ENCODE measurements at places on chromosomes 1 and 21.

DNA sequence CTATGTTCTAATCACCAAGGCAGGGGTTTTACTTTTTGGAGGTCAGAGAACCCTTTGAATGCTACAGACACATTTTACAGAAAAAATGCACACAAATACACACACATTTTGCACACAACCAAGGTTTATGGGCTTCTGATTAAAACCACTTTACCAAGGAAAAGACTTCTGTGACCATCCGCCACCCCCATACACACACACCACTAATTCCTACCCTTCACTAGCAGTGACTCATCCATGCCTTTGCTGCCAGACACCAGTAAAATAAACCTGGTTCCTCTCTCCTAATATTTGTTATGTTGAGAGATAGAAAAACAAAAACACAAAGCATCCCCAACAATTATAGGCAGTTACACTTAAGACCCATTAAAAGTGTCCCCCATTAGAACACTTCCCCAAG is 12.9 kb downstream of the PIGM start:
- no peak for DNase-seq

DNA sequence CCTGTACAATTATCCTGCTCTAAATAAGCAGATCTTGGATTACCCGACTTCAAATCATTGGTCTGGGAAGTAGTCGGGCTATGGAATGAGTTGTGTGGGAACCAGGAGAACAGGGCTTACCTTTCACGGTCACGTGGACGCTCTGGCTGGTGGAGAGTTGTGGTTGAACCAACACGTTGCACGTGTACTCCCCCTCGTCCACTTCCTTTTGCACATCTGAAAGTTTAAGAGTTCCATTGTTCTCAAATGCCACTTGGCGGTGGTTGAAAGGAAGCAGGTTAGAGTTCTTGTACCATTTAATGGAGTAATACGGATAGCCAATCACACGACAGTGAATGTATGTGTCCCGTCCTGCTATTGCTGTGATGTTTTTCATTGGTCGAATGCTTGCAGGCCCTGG is 470.7 kb downstream of the PCP4 start:
- no peak for DNase-seq

- no peak for DNase-seq
These were observed 59.7 kb upstream of the COL6A1 start for GRCh38 chr21:45921917-45922316.

- no peak for DNase-seq
These were observed 20.8 kb downstream of the EYA3 start for GRCh38 chr1:28067523-28068090.

- no peak for DNase-seq
These were observed 5.1 kb downstream of the SYDE2 start for GRCh38 chr1:85195703-85196102.

GRCh38 chr1:245290836-245291235 is 136.1 kb downstream of the KIF26B start:
- DNase-seq, result no peak

DNA sequence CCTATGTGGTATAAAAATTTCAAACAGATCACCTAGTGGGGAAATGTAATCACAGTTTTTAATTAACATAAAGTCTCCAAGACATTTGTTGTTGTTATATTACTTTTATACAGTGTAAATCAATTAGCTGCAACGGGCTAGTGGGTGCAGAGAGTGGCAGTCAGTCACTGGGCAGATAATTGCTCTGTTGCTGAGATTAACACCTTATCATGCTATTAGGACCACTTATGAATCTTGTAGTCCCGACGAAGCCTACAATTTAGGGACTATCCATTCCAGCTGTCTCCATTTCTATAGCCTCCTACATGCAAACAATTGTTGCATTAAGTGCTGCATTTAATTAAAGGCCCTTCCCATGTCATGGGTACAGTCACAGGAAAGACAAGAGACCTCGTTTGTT is 158.9 kb upstream of the PROX1 start:
- DNase-seq, result no peak

DNA sequence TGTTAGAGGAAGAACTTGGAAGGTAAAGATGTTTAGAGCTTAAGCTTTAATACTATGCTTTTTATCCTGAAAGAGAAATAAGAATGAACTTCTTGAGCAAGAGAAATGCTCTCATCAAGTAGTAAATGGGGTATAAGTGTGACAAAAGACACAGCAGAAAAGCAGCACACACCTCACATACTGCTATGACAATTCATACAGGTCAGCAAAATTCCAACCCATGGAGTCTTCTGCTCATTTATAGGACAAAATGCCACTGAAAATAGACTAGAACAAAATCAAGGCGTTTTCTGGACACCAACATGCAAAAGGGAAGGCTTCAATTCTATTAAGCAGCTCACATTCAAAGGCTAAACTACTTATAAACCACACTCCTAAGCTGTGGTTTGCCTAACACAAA is 61.2 kb downstream of the EYA3 start:
- no peak for DNase-seq

GRCh38 chr1:235113183-235113917 is 15.3 kb downstream of the TOMM20 start:
- DNase-seq, result no peak

DNA sequence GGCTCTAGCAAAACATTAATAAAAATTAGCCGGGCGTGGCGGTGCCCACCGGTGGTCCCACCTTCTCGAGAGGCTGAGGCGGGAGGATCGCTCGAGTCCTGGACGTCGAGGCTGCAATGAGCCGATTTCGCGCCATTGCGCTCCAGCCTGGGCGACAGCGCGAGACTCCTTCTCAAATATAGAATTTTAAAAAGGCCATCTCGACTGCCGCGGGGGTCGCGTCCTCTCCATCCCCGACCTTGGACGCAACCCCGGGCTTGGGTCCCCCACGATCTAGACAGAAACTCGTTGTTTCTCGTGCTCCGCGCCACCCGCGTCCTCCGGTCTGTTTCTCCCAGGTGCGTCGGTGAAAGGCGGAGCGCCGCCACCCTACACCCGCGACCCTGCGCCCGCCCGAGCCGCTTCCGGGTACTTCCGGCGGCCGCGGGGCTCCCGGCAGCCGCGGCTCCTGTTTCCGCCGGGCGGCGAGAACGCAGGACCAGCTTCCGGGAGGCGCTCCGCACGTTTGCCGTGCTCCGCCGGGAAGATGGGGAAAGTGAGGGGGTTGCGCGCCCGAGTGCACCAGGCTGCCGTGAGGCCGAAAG is at the start of gene SLX9:
Gene SLX9 (plus strand): TSS at position 498 of the 584 bp plus-strand sequence. CDS start 29 bp downstream, at position 527.
- peak; percentile 76 for DNase-seq

DNA sequence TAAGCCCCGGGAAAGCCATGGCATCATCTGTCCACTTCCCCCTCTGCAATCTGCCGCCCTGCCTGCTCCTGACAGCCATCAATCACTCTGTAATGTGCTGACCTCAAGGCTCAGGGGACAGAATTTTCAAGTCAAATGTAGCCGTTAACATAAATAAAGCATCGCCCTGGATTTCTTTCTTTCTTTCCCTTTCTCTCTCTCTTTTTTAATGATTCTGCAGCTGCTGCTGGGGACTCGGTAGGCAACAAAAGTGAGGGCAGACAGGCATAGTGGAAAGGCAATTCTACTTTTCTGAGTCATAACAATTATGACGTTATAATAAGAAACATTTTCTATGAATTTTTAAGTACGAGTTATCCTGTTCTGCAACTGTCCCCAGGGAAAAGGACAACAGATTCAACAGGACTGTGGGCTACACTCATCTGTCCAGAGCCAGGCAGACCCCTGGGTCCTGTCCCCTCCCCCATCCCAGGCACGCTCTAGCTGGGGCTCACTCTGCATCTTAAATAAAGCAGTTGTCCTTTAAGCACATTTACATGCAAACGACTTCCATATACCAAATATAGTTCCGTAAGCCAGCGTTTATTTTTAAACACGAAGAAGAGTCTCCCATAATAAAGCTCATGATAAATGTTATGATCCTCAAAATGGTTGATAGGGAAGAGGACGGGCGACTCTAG is 78.7 kb downstream of the SSBP3 start:
- no peak for DNase-seq

DNA sequence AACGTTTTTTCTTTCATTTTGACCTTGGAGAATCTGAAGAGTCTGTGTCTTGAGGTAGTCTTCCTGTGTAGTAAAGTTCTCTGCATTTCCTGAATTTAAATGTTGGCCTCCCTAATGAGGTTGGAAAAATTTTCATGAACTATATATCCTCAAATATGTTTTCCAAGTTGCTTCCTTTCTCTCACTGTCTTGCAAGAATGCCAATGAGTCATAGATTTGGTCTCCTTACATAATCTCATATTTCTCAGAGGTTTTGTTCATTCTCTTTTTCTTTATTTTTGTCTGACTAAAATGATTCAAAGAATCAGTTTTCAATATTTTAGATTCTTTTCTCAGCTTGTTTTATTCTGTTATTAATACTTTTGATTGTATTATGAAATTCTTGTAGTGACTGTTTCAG is 87.6 kb downstream of the DRAM2 start:
- no peak for DNase-seq

- DNase-seq, result no peak
These were observed 10.6 kb downstream of the PTPN22 start for GRCh38 chr1:113860891-113861290.

DNA sequence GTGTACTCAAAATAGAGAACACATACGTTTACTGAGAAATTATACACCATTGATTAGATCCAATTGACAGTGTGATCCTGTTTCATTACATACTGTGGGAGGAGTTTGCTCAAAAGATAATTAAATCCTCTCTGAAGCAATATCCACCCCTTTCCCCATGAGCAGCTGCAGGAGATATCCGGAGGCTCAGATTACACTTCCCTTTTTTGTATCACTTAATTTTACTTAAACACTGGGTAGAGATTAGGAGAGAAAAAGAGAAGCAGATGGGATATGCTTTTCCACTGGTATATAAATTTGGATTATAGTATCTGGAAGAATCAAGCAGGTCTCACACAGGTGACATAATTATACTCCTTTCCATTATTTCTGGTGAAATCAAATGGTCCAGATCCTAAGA is 333.3 kb upstream of the ZRANB2 start:
- no peak for DNase-seq

DNA sequence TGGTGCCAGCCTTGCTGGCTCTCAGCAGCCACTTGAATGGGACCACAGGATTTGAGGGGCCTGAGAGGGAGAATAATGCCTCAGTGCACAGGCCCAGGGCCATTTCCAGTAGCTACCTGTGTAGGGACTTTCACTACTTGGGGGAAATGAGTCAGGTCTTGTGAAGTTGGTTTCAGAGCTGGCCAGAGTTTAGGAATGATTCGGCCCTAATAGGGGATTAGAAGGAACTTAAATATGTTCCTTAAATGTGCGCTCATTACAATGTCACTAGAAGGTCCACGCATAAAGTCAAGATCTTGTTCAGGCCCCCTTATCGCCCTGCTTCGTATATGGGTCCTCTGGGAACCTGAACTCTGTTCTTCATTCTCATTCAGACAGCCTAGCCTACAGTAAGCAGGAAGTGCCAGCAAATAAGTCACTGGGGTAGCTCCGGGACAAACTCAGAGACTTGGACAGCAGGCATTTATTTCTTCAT is 5.6 kb upstream of the AKR1A1 start:
- DNase-seq, result no peak

DNA sequence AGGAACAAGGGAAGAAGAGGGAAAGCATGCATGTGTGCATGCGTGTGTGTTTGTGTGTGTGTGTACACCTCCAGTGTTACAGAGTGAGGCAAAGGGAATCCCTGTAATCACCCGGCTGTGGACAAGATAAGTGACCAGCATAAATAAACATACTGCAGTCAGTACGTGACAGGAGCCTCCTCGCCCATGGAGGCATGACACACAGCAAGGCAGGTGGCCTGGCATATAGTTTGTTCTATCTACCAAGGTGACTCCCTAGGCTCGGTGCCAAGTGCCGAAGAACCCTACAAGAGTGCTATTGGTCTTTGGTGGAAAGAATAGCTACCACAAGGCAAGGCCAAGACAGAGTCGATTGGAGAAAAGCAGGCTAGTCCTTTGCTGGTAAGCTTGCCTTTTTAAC is 31.7 kb upstream of the HEATR1 start:
- no peak for DNase-seq

DNA sequence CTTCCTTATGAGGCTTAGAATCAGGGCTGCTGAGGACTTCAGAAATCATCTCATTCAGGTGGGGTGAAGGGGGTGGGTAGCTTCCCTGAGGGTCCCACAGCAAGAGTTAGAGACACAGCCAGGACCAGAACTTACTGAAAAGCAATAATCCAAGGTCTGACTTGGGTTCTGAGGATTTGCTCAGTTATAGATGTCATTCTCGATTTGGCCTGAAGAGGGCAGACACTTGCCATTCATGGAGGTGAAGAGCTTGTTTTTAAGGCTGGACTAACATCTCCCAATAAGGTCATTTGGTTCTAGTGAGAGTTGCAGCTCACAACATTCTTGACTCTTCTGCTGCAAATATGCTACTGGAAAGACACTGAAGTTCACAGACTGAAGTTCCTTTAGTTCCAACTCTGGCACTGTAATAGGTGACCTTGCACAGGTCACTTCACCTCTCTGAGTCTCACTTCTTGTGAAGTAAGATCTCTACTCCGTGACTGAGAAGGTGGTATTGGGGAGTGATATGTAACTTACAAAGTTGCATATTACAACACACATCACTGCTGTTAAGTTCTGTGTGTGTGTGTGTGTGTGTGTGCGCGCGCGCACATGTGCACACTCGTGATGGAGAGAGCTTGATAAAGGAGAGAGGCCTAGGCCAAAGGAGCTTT is 69.8 kb upstream of the DIRAS3 start:
- no peak for DNase-seq

- no peak for DNase-seq
These were observed 10.9 kb upstream of the CD101 start for GRCh38 chr1:116990612-116991151.

DNA sequence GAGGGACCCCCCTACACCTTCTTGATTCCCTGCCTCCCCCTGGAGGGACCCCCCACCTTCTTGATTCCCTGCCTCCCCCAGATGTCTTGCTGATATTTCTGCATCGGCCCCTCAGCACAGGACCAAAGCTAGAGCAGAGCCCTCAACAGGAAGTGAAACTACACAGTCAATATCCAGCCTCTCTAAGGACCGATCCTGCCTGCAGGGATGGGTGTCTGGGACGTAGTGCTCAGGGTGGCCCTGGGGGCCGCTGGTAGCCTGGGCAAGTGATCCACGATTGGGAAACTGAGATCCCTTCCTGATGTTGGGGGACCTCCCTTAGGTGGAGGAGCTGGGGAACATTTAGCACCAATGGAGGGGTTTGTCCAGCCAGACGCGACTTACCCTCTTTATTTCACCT is 3.9 kb upstream of the LEFTY2 start:
- no peak for DNase-seq

- DNase-seq, result no peak
These were observed 6.5 kb downstream of the NR0B2 start for GRCh38 chr1:26907071-26907917.

Data from stimulated activated CD4-positive, alpha-beta T cell treated with anti-CD3 and anti-CD28 coated beads, Interleukin-1b, Interleukin-23, amount 100 ng/mL, for 4 hours (primary cell).